Endothelial cell of umbilical vein (primary cell): ENCODE measurements at places on chromosomes 1 and 21. TPM values are rescaled to one million over a fixed set of nuclear protein-coding genes. Genes with fewer than 3 reads are reported as not detected.

- no peak overlapping the region for H3K4me3 ChIP-seq
- H3K27ac ChIP-seq: no peak overlapping the region
- H3K36me3 ChIP-seq: no peaks in the 10 kb centered on the region
These were observed 5.4 kb upstream of the PSMG1 start for GRCh38 chr21:39188521-39189139.

Gene POGZ
- polyA plus RNA-seq: 49.2 and 50.7 TPM in 2 replicates

Gene NMNAT2
- polyA plus RNA-seq: 0.13 and 0.28 TPM in 2 replicates

DNA sequence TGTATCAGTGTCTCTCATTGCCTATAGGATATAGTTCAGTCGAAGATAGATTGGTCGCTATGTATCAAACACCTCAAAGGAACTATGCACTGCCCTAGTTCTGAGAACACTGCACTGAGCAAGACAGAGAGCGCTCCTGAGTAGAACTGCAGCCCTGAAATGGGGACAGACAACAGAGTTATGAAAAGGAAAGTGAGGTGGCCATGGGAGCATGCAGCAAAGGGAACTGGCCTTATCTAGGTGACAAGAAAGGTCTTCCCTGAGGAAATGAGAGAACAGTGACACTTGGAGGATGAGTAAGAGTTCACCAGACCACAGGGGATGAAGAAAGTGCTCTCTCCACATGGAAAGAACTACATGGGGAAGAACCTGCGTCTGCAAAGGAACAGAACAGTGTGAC is 7.5 kb upstream of the G0S2 start:
- DNase-seq: no peak
- H3K4me1 ChIP-seq: no peaks in the 10 kb centered on the region
- no peak overlapping the region for H3K27ac ChIP-seq
- no peaks in the 10 kb centered on the region for H3K36me3 ChIP-seq

GRCh38 chr1:35406103-35406502 is 137.6 kb downstream of the ZMYM4 start:
- no peaks in the 10 kb centered on the region for H3K27me3 ChIP-seq
- peaks cover 8% of the 10 kb centered on the region for H3K36me3 ChIP-seq
- H3K4me3 ChIP-seq: no peak overlapping the region
- no peaks in the 10 kb centered on the region for H3K4me1 ChIP-seq

DNA sequence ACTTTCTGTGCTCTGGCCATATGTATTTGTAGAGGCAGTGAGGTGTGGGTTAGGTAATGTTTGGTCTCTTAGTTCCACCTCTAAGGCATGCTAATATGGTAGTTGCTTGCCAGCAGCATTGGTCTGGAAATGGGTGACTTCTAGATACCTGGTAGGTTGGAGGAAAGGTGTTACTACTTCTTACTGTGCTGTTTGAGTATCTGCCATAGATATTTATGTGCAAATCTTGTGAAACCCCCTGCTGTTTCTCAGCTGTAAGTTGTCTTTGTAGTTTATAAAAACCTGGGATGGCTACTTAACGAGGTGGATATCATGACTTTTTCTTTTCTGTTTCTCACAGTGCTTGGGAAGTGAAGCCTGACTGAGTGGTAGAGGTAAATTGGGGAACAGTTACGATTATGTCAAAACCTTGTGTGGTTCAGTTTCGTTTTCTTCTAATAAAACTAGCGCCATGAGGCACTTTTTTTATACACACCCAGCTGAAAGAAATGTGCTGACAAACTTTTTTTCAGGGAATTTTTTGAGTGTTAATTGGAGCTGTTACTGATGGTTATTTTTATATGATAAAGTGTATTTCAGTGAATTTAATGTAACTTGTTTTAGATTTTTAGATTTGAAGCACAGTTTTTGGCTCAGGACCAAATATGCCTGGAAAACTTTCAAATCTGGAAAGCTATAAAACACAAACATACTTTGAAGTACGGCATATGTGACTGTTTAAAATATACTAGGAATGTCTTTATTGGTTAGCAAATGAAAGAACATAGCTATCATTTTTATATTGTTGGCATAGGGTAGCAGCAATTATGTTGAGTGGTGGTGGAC is 42.1 kb downstream of the CAMSAP2 start:
- no peak overlapping the region for H3K27ac ChIP-seq
- no peaks in the 10 kb centered on the region for H3K36me3 ChIP-seq
- no peak overlapping the region for H3K4me3 ChIP-seq
- H3K4me1 ChIP-seq: peaks cover 17% of the 10 kb centered on the region

DNA sequence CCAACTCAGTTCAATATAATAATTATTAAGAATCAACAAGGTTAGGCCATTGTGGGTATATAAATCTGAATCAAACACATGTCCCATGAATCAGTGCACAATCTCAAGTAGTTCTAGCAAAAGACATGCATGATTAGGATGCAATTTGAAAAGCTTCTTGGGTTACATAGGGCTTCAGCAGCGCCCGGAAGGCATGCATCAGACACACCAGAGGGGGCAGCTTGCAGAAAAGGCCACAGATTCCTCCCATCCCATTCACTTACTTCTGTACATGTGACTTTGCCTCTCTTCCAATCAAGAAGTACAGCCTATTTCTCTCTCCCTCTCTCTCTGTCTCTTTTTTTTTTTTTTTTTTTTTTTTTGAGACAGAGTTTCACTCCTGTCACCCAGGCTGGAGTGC is 91.8 kb downstream of the KCNN3 start:
- H3K4me3 ChIP-seq: no peak overlapping the region
- H3K4me1 ChIP-seq: no peaks in the 10 kb centered on the region
- peaks cover 2% of the 10 kb centered on the region for H3K27me3 ChIP-seq
- H3K27ac ChIP-seq: no peak overlapping the region

- no peaks in the 10 kb centered on the region for H3K27me3 ChIP-seq
- no peaks in the 10 kb centered on the region for H3K36me3 ChIP-seq
- peak; percentile 74 for DNase-seq
- H3K4me1 ChIP-seq: peaks cover 33% of the 10 kb centered on the region
- H3K4me3 ChIP-seq: peak overlapping the region; percentile 32
These were observed 994 bp upstream of the ACBD6 start for GRCh38 chr1:180503280-180503862.

- H3K27me3 ChIP-seq: no peaks in the 10 kb centered on the region
- no peak overlapping the region for H3K4me3 ChIP-seq
- H3K4me1 ChIP-seq: peaks cover 18% of the 10 kb centered on the region
- H3K36me3 ChIP-seq: peaks cover 4% of the 10 kb centered on the region
- DNase-seq: no peak
These were observed 7.8 kb downstream of the UBIAD1 start for GRCh38 chr1:11280719-11281376.

GRCh38 chr1:78843546-78843945 is 163.0 kb downstream of the ADGRL4 start:
- no peak overlapping the region for H3K4me3 ChIP-seq
- H3K27ac ChIP-seq: no peak overlapping the region
- DNase-seq: no peak
- no peaks in the 10 kb centered on the region for H3K27me3 ChIP-seq
- no peaks in the 10 kb centered on the region for H3K4me1 ChIP-seq

- H3K4me3 ChIP-seq: no peak overlapping the region
- H3K36me3 ChIP-seq: no peaks in the 10 kb centered on the region
- no peaks in the 10 kb centered on the region for H3K27me3 ChIP-seq
These were observed 17.6 kb downstream of the PCNX2 start for GRCh38 chr1:233277637-233278606.

Gene CDA
- 1.2 and 1.9 TPM in 2 replicates for polyA plus RNA-seq

DNA sequence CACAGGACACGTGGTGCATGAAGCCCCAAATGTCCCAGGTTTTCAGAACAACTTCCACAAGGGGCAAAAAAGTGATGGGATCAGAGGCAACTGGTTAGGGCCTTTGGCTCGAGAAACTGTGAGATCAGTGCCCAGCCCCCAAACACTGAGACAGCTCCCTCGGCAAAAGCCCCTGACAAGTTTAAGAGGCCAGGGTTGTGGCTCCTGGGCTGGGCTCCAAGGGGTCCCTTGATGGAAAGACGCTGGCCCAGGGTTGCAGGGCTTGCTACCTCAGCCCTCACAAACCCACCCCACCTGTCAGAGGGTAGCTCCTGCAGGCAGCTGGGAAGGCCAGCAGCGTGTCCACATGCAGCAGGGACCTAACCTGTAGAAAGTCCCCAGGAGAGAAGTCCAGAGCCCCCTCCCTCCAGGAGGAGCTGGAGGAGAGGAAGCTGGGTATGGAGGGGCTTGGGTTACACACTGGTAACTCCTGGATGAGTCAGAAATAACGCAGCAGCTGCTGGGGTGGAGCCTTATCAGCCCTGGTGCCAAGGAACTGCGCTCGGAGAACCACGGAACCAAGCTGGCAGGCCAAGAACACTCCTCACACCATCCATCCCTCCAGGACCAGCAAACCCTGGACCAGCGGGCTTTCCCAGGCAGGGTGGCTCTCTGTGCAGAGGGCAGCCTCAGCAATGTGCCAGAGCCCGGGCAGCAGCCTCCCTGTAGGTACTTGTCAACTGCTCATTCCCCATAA is 37.5 kb downstream of the CTNNBIP1 start:
- DNase-seq: no peak
- no peak overlapping the region for H3K27ac ChIP-seq
- no peak overlapping the region for H3K4me3 ChIP-seq
- no peaks in the 10 kb centered on the region for H3K4me1 ChIP-seq
- H3K27me3 ChIP-seq: no peaks in the 10 kb centered on the region
- H3K36me3 ChIP-seq: peaks cover 9% of the 10 kb centered on the region

Gene BRDT
- polyA plus RNA-seq: not detected in 2 replicates

Gene AGBL4
- not detected in 2 replicates for polyA plus RNA-seq

Gene S100B
- polyA plus RNA-seq: not detected in 2 replicates

DNA sequence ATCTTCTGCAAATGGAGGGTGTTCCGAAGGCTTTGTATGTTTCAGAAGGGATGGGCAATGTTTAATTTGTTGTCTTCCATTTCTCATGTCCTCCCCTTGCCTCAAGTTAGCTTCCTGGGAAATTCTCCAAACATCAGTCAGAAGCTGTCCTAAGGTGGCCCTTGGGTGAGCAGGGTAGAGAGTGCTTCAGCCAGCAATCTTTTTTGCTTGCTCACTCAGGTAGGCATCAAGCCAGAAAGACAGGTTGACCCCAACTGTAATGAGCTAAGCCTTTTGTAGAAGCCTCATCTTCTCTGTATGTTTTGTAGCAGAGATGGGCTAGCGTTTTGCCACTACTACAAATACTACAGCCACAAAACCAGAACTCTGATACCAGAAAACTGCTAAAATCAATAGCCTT is 321.5 kb upstream of the FAM78B start:
- H3K36me3 ChIP-seq: no peaks in the 10 kb centered on the region
- no peak for DNase-seq
- no peaks in the 10 kb centered on the region for H3K27me3 ChIP-seq
- H3K27ac ChIP-seq: no peak overlapping the region
- no peak overlapping the region for H3K4me3 ChIP-seq

- H3K36me3 ChIP-seq: no peaks in the 10 kb centered on the region
- DNase-seq: no peak
- no peak overlapping the region for H3K4me3 ChIP-seq
These were observed 289.6 kb upstream of the ST6GALNAC5 start for GRCh38 chr1:76577525-76578185.

DNA sequence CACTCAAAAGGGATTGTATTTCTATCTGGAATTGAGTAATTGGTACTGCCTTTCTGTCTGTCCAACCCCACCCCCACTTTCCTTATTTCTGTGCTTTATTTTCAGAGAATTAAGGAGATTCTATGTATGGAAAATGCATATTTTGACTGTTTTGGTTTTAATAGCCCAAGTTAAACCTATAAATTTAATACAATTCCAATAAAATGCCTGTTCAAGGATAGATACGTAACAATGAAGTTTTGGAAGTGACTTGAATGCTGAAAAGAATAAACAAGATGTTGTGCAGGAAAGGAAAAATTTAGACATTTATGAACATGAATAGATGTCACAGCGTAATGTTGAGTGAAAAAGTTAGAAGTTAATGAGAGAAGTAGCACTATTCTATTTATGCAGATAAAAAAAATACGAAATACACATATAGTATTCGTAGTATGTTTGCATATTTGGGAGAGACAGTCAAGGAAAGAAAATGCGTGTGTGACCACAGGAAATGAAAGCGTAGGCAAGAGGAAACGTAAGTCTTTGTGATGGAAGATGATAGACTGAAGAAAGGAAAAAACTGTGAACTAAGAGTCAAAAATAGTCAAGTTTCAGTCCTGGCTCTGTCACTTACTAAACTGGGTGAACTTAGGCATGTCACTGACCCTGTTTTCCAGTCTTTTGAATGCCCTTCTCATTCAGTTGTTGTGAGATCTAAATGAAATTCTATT is 62.1 kb downstream of the MEF2D start:
- peaks cover 91% of the 10 kb centered on the region for H3K27me3 ChIP-seq
- no peaks in the 10 kb centered on the region for H3K36me3 ChIP-seq
- DNase-seq: no peak
- no peak overlapping the region for H3K4me3 ChIP-seq
- H3K27ac ChIP-seq: no peak overlapping the region
- H3K4me1 ChIP-seq: peaks cover 4% of the 10 kb centered on the region

Gene MAP3K7CL
- 4.5 and 6.1 TPM in 2 replicates for polyA plus RNA-seq

Gene SPRR2F
- polyA plus RNA-seq: not detected in 2 replicates

- H3K4me3 ChIP-seq: no peak overlapping the region
- no peaks in the 10 kb centered on the region for H3K4me1 ChIP-seq
- no peak overlapping the region for H3K27ac ChIP-seq
- H3K36me3 ChIP-seq: no peaks in the 10 kb centered on the region
- H3K27me3 ChIP-seq: no peaks in the 10 kb centered on the region
These were observed 16.0 kb upstream of the ARHGEF10L start for GRCh38 chr1:17523321-17524041.

Gene MOV10
- 97.1 and 98.0 TPM in 2 replicates for polyA plus RNA-seq

DNA sequence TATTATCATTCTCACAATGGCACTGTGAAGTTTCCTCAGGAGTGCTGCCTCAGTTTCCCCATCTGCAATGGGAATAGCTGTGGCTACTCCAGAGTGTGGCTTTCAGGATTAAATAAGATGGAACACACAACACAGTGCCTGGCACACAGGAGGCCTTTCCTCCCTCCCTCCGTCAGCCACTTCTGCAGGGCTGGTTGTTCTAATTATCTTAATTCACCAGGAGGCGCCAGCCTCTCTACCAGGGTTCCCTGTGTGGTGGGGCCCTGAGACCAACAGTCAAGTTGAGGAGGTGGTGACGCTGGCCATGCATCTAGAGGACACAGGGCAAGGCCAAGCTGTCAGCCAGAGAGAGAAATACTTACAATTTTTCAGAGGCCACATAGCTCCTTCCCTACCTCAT is 6.3 kb upstream of the FOXO6 start:
- H3K4me3 ChIP-seq: no peak overlapping the region
- H3K36me3 ChIP-seq: no peaks in the 10 kb centered on the region
- DNase-seq: no peak
- H3K4me1 ChIP-seq: no peaks in the 10 kb centered on the region
- H3K27ac ChIP-seq: no peak overlapping the region
- peaks cover 4% of the 10 kb centered on the region for H3K27me3 ChIP-seq

- no peak overlapping the region for H3K4me3 ChIP-seq
- peaks cover 25% of the 10 kb centered on the region for H3K36me3 ChIP-seq
- H3K27me3 ChIP-seq: no peaks in the 10 kb centered on the region
- no peak overlapping the region for H3K27ac ChIP-seq
- peaks cover under 1% of the 10 kb centered on the region for H3K4me1 ChIP-seq
These were observed 5.3 kb downstream of the RXFP4 start for GRCh38 chr1:155946633-155947219.

Gene GPR61
- polyA plus RNA-seq: not detected in 2 replicates

GRCh38 chr1:210857705-210858104 is 276.2 kb downstream of the KCNH1 start:
- no peak overlapping the region for H3K27ac ChIP-seq
- H3K4me3 ChIP-seq: no peak overlapping the region
- no peak for DNase-seq
- no peaks in the 10 kb centered on the region for H3K4me1 ChIP-seq
